ENCODE measurements at places on chromosomes 13 and 19. TPM values are rescaled to one million over a fixed set of nuclear protein-coding genes. Genes with fewer than 3 reads are reported as not detected.
A peak's percentile ranks its signal among the peaks of the same experiment; 100 is the strongest.

DNA sequence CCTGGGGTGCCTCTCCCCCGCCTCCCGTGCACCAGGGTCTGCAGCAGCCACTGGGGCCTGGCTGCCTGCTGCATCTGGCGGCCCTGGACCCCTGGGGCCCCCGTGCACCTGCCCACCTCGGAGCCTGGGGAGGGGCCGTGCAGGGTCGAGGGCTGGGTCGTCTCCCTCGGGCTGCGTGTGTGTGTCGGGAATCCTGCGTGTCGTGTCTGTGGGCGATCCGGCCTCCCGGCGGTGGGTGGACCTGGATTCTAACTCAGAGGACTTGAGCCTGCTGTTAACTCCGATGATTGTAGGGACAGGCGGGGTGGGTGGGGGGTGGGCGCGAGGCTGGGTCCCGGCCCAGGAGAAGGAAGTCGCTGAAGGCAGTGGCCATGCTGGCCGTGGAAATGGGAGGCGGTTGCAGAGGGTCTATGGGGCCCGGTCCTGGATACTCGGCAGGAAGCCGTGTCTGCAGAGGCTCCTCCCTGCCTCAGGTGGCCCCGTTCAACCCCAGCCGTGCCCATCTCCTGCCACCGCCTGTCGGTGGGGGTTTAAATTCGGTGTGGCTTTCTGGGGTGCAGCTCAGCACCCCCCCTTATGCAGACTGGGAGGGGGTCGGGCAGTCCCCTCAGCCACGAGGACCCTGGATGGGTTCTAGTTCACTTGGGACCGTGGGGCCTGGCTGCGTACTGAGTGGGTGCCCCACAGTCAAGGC, 9.4 kb upstream of the WDR18 start:
- H3K27me3 ChIP-seq: no peaks in the 10 kb centered on the region
- H3K36me3 ChIP-seq: peaks cover 6% of the 10 kb centered on the region
- no peak overlapping the region for H3K4me3 ChIP-seq
- no peak for DNase-seq

DNA sequence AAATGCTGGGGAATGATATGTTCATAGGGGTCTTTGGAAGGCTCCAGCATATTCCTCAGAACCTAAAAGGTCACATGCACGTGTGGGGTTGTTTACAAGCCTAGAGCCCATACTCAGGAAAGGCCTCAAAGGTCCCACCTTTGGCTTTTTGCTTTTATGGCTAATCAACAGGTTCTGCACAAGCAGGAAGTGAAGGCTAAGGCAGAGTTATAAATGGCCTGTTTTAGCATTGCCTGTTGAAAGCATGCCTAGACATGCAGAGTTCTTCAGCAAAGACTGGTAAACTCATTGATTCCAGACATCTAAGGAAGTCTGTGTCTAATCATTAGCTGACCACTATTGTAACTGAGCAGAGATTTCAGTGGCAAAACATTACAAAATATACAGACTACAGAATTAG, 198.3 kb downstream of the KCNRG start:
- H3K4me1 ChIP-seq: peaks cover 6% of the 10 kb centered on the region
- no peaks in the 10 kb centered on the region for H3K27me3 ChIP-seq
- H3K36me3 ChIP-seq: no peaks in the 10 kb centered on the region
- no peak overlapping the region for H3K4me3 ChIP-seq
- H3K27ac ChIP-seq: no peak overlapping the region

DNA sequence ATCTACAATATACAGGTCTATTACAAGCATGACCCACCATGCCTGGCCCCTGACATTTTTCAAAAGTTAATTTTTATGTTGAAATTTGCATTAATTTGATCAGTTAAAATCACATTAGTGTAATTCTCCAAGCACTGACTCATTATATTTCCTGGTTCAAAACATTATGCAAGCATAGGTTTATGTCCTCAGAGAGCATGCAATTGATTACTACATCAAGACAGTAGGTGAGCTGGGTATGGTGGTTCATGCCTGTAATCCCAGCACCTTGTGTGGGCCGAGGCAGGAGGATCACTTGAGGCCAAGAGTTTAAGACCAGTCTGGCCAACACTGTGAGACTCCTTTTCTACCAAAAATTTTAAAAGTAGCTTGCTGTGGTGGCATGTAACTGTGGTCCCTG, 248.8 kb upstream of the KLHL1 start:
- no peak for DNase-seq
- H3K27me3 ChIP-seq: no peaks in the 10 kb centered on the region
- no peak overlapping the region for H3K27ac ChIP-seq
- no peaks in the 10 kb centered on the region for H3K4me1 ChIP-seq
- H3K4me3 ChIP-seq: no peak overlapping the region
- H3K36me3 ChIP-seq: no peaks in the 10 kb centered on the region

- H3K36me3 ChIP-seq: no peaks in the 10 kb centered on the region
- H3K27ac ChIP-seq: no peak overlapping the region
- no peaks in the 10 kb centered on the region for H3K27me3 ChIP-seq
- DNase-seq: no peak
- H3K4me1 ChIP-seq: no peaks in the 10 kb centered on the region
Measured at GRCh38 chr13:36046672-36047071, 84.5 kb downstream of the DCLK1 start.

Gene ZNF493
- 49.3 TPM for total RNA-seq

DNA sequence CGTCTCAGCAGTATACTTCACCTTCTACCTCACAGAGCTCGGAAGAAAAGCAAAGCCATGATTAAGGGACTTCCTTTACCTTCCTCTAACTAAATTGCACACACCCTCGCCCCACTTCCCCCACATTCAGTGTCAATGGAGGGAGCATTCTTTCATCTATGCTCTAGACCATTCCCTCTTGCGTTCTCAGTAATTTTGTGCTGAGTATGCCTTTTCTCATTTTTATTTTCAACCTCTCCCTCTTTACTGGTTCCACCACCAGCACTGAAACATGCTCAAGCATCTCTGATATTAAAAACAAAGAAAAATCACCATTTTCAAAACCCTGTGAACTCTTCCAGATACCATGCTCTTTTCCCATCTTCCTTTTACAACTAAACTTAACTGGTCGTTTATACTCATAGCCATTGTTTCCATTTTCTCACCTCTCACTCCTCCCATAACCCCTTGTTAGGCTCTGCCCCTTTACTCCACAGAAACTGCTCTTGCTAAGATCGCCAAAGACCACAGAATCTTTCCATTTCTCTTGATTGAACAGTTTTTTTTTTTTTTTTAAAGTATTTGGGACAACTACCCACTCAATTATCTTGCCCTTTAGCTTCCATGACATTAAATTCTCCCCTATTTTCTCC, 32.4 kb downstream of the SERPINE3 start:
- H3K27ac ChIP-seq: no peak overlapping the region
- no peaks in the 10 kb centered on the region for H3K4me1 ChIP-seq
- H3K36me3 ChIP-seq: peaks cover 84% of the 10 kb centered on the region
- DNase-seq: no peak
- H3K4me3 ChIP-seq: no peak overlapping the region
- no peaks in the 10 kb centered on the region for H3K27me3 ChIP-seq

DNA sequence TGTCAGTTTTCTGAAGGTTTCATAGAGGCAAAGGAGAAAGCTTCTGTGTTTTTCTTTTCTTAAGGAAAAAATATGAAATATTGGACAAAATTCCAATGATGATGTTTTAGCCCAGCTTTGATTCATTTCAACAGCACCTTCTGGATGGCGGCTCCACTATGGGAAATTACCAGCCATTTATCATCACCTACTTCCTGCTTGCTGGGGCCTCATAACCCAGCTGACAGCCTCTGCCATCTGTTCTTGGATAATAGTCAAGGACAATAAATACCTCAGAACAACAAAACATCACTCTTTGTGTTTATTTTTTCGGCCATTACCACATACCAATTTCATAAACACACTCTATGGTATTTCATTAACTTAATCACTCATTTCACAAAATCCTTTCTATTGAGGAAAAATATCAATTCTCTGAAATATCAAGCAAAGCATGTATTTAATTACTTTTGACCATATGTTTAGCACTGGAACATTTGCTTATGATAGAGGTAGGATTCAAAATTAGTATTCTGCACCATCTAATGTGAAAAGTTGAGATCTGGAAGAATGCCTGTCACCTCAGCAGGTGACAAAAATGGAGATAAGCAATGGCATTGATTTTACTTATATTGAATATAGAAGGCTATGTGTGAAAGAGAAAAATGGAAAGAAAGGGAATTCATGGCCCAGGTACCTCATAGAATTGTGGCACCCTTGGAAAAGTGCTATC, 629.7 kb downstream of the LIG4 start:
- H3K4me1 ChIP-seq: no peaks in the 10 kb centered on the region
- H3K27me3 ChIP-seq: no peaks in the 10 kb centered on the region
- no peak overlapping the region for H3K4me3 ChIP-seq
- no peak overlapping the region for H3K27ac ChIP-seq
- no peaks in the 10 kb centered on the region for H3K36me3 ChIP-seq

Gene RASA3
- 22.4 TPM for total RNA-seq

Gene PRR19
- not detected for total RNA-seq

- no peaks in the 10 kb centered on the region for H3K27me3 ChIP-seq
- H3K4me1 ChIP-seq: peaks cover 18% of the 10 kb centered on the region
- DNase-seq: no peak
- H3K4me3 ChIP-seq: no peak overlapping the region
- no peaks in the 10 kb centered on the region for H3K36me3 ChIP-seq
- H3K27ac ChIP-seq: no peak overlapping the region
Measured at GRCh38 chr19:52785506-52785905, 1.1 kb downstream of the ZNF600 start.

Gene LHB
- total RNA-seq: not detected

DNA sequence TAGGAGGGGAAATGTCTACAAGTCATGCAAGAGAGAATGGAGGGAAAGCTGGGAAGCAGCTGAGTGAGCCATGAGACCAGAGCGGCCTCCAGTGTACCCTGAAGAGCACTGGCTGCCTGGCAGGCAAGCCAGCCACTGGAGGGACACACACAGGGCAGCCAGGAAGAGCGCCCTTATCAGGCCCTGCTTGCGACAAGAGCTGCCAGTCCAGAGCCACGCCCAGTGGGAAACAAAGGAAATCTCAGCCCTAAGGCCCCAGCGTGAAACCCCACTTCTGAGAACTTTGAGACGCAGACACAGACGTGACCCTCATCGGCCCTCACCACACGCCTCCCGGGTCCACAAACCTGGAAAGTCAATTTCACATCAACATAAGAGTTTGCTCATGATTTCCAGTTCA, 105.0 kb downstream of the STK24 start:
- H3K27me3 ChIP-seq: no peaks in the 10 kb centered on the region
- peaks cover 38% of the 10 kb centered on the region for H3K4me1 ChIP-seq
- peaks cover 37% of the 10 kb centered on the region for H3K36me3 ChIP-seq
- no peak overlapping the region for H3K4me3 ChIP-seq

DNA sequence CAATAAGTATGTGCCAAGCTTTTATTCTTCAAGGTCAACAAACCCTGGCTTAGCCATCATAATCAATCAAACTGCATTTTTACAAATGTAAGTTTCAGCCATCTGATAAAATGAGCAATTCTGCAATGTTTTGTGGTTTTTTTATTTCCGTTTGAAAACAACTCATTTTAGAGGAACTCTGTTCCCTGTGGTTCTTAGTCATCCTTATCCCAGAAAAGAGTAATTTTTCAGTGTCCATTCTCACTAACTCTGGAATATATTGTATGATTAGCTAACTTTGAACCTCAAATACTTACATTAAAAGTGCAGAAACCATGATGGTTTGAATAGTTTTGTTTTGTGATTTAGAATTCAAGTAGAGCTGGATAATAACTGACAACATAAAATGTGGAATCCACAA, 87.6 kb downstream of the IRS2 start:
- no peak for DNase-seq
- H3K36me3 ChIP-seq: no peaks in the 10 kb centered on the region
- H3K4me3 ChIP-seq: no peak overlapping the region

Gene ETV2
- 0.55 TPM for total RNA-seq

DNA sequence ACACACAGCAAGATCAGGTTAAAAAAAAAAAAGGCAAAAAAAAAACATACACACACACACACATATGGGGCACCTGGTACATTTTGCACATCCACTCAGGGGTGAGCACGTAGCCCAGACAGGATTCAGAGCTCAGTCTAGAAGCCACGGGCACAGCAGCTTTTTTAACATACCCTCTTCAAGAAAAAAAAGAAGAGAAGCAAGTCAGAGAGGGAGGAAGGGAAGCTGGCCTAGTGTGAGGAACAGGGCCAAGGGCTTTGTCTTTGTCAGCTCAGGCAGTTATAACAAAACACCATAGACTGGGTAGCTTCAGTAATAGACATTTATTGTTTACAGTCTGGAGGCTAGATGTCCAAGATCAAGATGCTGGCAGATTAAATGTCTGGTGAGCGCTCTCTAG, 2.3 kb upstream of the TPM4 start:
- peak overlapping the region; percentile 100 for H3K27ac ChIP-seq
- H3K36me3 ChIP-seq: peaks cover 7% of the 10 kb centered on the region
- no peak overlapping the region for H3K4me3 ChIP-seq
- H3K27me3 ChIP-seq: no peaks in the 10 kb centered on the region

Gene CASP14
- not detected for total RNA-seq

GRCh38 chr13:99357131-99357596, 50.0 kb upstream of the GPR183 start:
- H3K4me3 ChIP-seq: no peak overlapping the region
- DNase-seq: no peak
- H3K27ac ChIP-seq: peak overlapping the region; percentile 68
- no peaks in the 10 kb centered on the region for H3K27me3 ChIP-seq
- H3K36me3 ChIP-seq: no peaks in the 10 kb centered on the region

- no peaks in the 10 kb centered on the region for H3K27me3 ChIP-seq
- no peak for DNase-seq
- H3K27ac ChIP-seq: no peak overlapping the region
- no peak overlapping the region for H3K4me3 ChIP-seq
Measured at GRCh38 chr13:111387945-111388600, 67.6 kb downstream of the TEX29 start.

DNA sequence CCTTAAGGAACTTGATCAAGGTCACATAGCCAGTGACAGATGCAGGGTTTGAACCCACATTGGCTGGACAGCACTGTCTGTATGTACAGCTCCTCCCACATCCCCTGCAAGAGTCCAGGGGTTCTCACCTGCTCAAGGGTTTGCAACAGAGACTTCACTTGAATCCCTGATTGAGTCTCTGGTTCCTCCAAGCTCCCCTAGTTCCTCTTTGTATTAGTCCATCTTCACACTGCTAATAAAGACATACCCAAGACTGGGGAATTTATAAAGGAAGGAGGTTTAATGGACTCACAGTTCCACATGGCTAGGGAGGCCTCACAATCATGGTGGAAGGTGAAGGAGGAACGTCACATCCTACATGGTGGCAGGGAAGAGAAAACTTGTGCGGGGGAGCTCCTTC, 72.8 kb upstream of the CLDN10 start:
- H3K36me3 ChIP-seq: no peaks in the 10 kb centered on the region
- no peak overlapping the region for H3K27ac ChIP-seq
- no peaks in the 10 kb centered on the region for H3K4me1 ChIP-seq
- no peak for DNase-seq
- H3K27me3 ChIP-seq: no peaks in the 10 kb centered on the region
- no peak overlapping the region for H3K4me3 ChIP-seq

Gene LILRA1
- total RNA-seq: 1.1 TPM

Gene SPATA13
- total RNA-seq: 16.6 TPM

Gene CCDC169
- total RNA-seq: 3.0 TPM

- no peaks in the 10 kb centered on the region for H3K36me3 ChIP-seq
- H3K4me1 ChIP-seq: no peaks in the 10 kb centered on the region
- no peak overlapping the region for H3K27ac ChIP-seq
- no peak for DNase-seq
- no peak overlapping the region for H3K4me3 ChIP-seq
Measured at GRCh38 chr13:71358218-71358617, 508.8 kb downstream of the DACH1 start.

Gene CYP2F1
- not detected for total RNA-seq

Data from sigmoid colon (tissue), 7 donors.